Aortic smooth muscle cell (primary cell): ENCODE measurements at places on chromosomes 3 and 15. TPM values are rescaled to one million over a fixed set of nuclear protein-coding genes. Genes with fewer than 3 reads are reported as not detected.

Gene MUC13
- not detected in 2 replicates for total RNA-seq

Gene IGSF10
- total RNA-seq = 1.7 and 2.0 TPM in 2 replicates

Gene DALRD3
- 52.5 and 55.8 TPM in 2 replicates for total RNA-seq

Gene AGBL1
- not detected in 2 replicates for total RNA-seq

Gene SUMF1
- total RNA-seq = 61.3 and 79.8 TPM in 2 replicates

Gene PAK2
- 38.0 and 68.6 TPM in 2 replicates for total RNA-seq

Gene MRPL46
- 8.3 and 9.9 TPM in 2 replicates for total RNA-seq

Gene CPN2
- not detected in 2 replicates for total RNA-seq

Gene EBLN2
- 3.5 and 3.6 TPM in 2 replicates for total RNA-seq

Gene GOLGA6L7
- not detected in 2 replicates for total RNA-seq

Gene A4GNT
- total RNA-seq = not detected in 2 replicates

Gene C15orf62
- under 0.01 and 0.06 TPM in 2 replicates for total RNA-seq

Gene DNAJA4
- total RNA-seq = 2.1 and 3.0 TPM in 2 replicates

Gene TM4SF4
- 1.2 TPM in 1 of 2 replicates, not detected in the other for total RNA-seq

Gene SPPL2A
- 90.2 and 120 TPM in 2 replicates for total RNA-seq

Gene GOLGA8G
- not detected in 2 replicates for total RNA-seq

Gene GABRG3
- not detected in 2 replicates for total RNA-seq

Gene UBR1
- total RNA-seq = 36.4 and 39.8 TPM in 2 replicates

Gene PLOD2
- total RNA-seq = 131 and 158 TPM in 2 replicates

Gene CLDN16
- total RNA-seq = not detected in 2 replicates

Gene PP2D1
- not detected in 2 replicates for total RNA-seq

Gene MOBP
- total RNA-seq = not detected in 2 replicates

Gene ZWILCH
- total RNA-seq = 20.0 and 23.4 TPM in 2 replicates

Gene DLEC1
- total RNA-seq = 0.12 and 0.26 TPM in 2 replicates

Gene C3orf49
- total RNA-seq = not detected in 2 replicates

Gene USP3
- total RNA-seq = 26.4 and 35.5 TPM in 2 replicates

Gene ERICH6
- total RNA-seq = 0.06 and 0.13 TPM in 2 replicates

Gene CCR5
- not detected in 2 replicates for total RNA-seq

Gene SOX14
- total RNA-seq = not detected in 2 replicates

Gene CCR8
- not detected in 2 replicates for total RNA-seq

Gene GUCA1C
- total RNA-seq = not detected in 2 replicates

Gene ITGB5
- total RNA-seq = 543 and 583 TPM in 2 replicates

Gene IGDCC3
- total RNA-seq = not detected in 2 replicates

Gene ZNF660
- total RNA-seq = 1.1 and 1.5 TPM in 2 replicates

Gene MCF2L2
- 0.31 and 2.4 TPM in 2 replicates for total RNA-seq

Gene PLCH1
- total RNA-seq = 0.06 and 0.13 TPM in 2 replicates

Gene CCDC39
- total RNA-seq = under 0.01 and 0.12 TPM in 2 replicates

Gene GPR149
- not detected in 2 replicates for total RNA-seq

Gene B3GALNT1
- 30.3 and 30.9 TPM in 2 replicates for total RNA-seq

Gene NAA80
- total RNA-seq = 2.7 and 2.8 TPM in 2 replicates

Gene SUCNR1
- 41.8 and 70.2 TPM in 2 replicates for total RNA-seq

Gene DAPK2
- 2.4 and 2.9 TPM in 2 replicates for total RNA-seq
